ENCODE measurements at places on chromosomes 16 and 17.

GRCh38 chr17:76266244-76266938 is 1.2 kb downstream of the UBALD2 start:
- no peak for DNase-seq

DNA sequence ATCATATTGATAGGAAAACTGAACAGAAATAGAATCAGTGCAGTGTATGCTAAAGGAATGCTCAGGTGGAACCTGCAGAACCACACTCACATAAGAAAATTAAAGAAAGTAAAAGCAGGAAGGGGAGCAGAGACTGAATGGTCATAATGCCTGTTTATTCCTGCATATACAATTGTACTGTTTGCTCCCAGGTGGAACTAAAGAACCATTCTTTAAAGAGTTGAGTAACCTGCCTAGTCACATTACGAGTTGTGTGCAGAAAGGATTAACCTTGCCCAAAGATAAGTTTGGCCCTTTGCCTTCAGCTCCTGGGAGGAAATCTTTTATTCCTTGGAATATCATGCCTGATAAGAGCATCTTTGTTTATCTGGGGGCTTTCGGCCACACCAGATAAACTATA is 434.7 kb downstream of the KIF2B start:
- no peak for DNase-seq

- no peak for DNase-seq
Observed at GRCh38 chr16:878072-878784, 77.7 kb upstream of the GNG13 start.

DNA sequence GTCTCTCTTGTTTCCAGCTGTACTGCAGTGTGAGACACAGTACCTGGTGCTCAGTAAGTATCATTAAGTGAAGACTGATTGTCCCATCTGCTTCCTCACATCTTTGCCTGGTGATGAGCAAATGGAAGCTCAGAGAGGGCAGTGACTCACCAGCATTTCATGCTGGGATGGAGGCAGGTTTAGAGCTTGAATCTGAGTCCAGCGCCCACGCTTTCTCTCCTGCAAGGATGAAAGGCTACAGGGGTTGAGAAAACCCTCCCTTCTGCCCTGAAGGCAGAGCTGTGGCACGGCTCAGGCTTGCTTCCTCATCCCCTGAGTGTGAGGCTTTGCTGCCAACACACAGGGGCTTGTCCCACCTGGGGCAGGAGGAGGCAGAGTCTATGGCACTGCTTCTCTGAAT is 1.5 kb upstream of the RNF112 start:
- DNase-seq, result no peak

GRCh38 chr17:8076502-8077266 is 10.8 kb downstream of the ALOX12B start:
- no peak for DNase-seq

GRCh38 chr17:34249061-34249460 is 6.0 kb upstream of the CCL2 start:
- no peak for DNase-seq

DNA sequence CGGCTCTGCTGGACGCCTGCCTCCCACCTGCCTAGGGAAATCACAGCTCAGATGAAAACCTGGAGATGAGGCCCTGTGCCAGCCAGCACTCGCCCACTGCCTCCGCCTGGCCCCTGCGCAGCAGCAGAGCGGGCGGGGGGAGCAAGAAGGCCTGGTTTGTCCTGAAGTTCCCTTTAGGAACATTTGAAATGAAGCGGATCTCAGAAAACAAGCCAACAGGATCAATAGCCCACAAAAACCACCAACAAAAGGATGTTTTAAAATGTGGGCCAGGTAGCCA is 48.0 kb downstream of the RBFOX3 start:
- DNase-seq, result peak; percentile 13

GRCh38 chr17:79023886-79024771 is at the start of gene C1QTNF1:
TSS of gene C1QTNF1 (plus strand) at chr17:79024169. CDS start at chr17:79043969, 19,800 bp downstream.
- no peak for DNase-seq

- no peak for DNase-seq
Observed at GRCh38 chr17:44049294-44050060, 17.0 kb downstream of the LSM12 start.

- no peak for DNase-seq
Observed at GRCh38 chr16:85238233-85238647, 126.0 kb upstream of the CIBAR2 start.

GRCh38 chr16:49462362-49462988 is 88.9 kb downstream of the C16orf78 start:
- DNase-seq, result no peak

DNA sequence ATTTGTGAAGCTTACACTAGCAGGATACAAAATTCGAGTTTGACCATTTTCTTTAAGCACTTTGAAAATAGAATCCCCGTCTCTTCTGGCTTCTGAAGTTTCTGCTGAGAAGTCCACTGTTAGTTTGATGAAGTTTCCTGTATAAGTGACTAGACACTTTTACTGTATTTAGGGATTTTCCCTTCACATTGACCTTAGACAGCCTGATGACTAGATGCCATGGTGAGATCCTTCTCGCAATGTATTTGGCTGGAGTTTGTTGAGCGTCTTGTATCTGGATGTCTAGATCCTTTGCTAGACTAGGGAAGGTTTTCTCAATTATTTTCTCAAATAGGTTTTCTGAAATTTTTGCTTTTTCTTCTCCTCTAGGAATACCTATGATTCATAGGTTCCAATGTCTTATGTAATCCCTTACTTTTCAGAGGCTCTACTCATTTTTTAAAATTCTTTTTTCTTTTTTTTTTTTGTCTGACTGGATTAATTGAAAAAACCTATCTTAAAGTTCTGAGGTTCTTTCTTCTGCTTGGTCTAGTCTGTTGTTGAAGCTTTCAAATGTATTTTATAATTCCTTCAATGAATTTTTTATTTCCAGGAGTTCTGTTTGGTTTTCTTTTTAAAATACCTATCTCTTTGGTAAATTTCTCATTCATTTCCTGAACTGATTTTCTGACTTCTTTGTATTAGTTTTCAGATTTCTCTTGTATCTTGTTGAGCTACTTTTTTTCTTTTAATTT is 63.7 kb upstream of the ABCC11 start:
- DNase-seq, result no peak

DNA sequence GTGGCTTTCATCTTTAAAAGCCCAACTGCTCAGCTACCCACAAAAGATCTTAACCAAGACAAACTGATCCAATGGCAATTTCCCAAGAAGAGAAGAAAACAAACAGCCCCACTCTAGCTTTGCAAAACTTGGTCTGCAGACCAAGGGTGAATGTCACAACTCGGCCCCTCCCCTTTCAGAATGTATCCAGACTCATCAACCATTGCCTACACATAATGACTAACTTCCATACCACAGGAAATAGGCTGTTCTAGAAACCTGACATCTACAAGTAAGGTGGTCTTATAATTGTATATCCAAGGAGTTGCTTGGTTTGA is 16.0 kb downstream of the DCUN1D3 start:
- no peak for DNase-seq

DNA sequence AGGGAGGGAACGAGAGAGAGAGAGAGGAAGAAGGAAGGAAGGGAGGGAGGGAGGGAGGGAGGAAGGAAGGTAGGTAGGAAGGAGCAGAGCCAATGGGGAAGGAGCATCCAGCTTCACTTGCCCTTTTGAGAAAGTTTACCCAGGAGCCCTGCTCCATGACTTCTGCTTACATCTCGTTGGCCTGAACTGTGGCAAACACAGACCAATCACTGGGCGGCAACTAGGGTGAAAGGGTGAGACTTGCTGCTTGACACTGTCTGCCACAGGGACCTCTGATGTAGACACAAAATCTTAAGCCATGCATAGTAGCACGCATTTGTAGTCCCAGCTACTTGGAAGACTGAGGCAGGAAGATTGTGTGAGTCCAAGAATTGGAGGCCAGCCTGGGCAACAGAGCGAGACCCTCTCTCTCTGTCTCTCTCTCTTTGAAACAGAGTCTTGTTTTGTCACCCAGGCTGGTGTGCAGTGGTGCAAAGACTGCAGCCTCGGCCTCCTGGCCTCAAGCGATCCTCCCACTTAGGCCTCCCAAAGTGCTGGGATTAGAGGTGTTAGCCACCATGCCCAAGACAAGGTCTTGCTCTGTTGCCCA is 19.5 kb upstream of the TUBG2 start:
- DNase-seq, result no peak

DNA sequence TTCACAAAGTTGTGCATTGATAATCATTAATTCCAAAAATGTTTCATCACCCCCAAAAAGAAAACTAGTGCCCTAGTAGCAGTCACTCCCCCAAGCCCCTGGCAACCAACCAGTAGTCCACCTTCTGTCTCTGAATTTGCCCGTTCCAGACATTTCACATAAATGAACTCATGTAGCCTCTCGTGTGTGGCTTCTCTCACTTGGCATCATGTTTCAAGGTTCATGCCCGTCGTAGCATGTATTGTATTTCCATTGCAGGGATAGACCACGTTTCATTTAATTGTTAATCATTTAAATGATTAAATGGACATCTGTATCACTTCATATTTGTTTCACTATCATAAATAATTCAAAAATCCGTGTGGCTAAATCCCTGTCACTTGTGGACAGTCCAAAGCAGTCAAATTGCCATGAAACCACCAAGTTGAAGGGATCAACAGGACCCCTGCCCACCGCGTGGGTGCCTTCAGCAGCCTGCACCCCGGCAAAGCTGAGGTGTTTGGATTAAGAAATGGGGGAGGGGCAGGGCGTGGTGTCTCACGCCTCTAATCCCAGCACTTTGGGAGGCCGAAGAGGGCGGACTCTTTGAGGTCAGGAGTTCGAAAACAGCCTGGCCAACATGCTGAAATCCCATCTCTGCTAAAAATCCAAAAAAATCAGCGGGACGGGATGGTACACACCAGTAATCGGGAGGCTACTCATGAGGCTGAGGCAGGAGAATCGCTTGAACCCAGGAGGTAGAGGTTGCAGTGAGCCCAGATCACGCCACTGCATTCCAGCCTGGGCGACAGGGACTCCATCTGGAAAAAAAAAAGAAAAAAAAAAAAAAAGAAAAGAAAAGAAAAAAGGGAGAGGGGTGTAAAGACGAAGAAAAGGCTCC is 8.7 kb upstream of the FLYWCH2 start:
- DNase-seq, result peak; percentile 18

DNA sequence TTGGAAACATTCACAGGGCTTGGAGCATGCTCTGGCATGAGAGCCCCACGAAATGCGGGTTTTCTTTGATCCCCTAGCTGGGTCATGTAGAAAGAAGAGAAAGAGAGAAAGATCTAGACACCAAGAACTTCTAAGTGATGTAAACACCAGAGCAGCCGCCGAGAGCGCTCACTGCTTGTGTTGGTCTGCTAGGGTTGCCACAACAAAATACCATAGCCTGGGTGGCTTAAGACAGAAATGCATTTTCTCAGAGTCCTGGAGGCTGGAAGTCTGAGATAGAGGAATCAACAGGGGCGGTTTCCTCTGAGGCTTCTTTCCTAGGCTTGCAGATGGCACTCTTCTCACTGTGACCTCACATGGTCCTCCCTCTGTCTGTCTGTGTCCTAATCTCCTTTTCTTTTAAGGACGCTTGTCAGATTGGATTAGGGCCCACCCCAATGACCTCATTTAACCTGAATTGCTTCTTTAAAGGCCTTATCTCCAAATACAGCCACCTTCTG is 139.5 kb downstream of the CYLD start:
- no peak for DNase-seq

DNA sequence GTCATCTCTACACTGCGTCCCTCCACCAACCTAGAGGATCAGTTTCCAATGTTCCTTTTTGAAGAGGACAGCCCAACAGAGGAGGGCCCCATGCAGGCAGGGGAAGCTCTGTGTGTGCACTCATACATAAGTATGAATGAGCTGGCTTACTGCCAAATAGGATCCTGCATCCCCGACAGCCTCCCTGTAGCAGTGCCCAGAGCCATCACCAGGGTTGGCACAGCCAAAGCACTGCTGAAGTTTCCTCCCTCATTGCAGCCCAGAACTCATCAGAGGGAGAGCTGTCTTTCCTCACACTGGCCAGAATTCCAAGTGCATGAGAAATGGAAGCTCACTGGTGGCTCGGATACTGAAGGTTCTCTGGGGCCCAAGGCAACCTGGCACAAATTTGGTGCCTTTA is 114.4 kb downstream of the ASIC2 start:
- DNase-seq, result peak; percentile 51

- no peak for DNase-seq
Observed at GRCh38 chr17:17809531-17810083, 27.2 kb downstream of the SREBF1 start.

All from DMS79 treated with DMSO at 0.1 percent for 48 hours (cell line).